ENCODE measurements at places on chromosomes 6 and 20.

GRCh38 chr6:106161893-106162292 is 75.8 kb downstream of the PRDM1 start:
- no peak for DNase-seq

GRCh38 chr6:23532227-23532626 is 593.8 kb upstream of the NRSN1 start:
- no peak for DNase-seq

DNA sequence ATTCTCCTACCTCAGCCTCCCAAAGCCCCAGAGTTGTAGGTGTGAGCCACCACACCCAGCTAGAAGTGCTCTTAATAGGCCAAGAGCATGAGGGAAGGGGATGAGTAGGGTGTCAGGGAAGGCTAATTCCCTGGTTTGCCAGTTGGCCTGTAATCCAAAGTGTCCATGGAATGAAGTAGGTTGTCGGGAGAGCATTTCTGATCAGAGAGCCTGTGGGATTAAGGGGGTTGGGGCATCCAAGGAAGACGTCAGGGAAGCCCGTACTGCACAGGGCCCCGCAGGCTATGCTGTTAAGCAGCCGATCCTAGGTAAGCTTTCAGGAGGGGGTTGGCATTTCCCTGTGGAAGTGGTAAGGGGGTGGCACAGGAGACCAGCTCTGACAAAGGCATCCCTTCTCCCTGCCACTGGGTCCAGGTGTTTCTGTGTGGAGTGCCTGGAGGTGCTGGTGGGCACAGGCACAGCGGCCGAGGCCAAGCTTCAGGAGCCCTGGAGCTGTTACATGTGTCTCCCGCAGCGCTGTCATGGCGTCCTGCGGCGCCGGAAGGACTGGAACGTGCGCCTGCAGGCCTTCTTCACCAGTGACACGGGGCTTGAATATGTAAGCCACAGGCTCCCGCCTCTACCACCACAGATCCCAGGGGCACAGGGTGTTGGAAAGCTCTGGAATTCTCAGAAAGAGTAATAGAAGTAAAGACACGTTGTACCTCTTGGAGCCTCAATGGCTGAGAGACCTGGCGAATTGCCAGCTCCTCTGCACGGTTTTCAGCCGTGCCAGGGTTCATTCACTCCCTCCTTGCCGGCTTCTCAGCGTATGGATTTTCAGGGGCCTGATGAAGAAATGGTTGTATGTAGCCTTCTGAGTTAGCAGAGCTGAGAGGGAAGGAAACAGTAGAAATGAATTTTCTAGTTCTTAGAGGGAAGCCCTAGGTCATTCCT is 21.4 kb upstream of the MAPRE1 start:
- DNase-seq: no peak

GRCh38 chr6:44388135-44388487 is 605 bp downstream of the CDC5L start:
- DNase-seq: no peak

- DNase-seq: no peak
These were observed 21.2 kb downstream of the POM121L2 start for GRCh38 chr6:27290850-27291208.

- DNase-seq: no peak
These were observed 9.9 kb downstream of the BCL2L1 start for GRCh38 chr20:31712564-31713311.

DNA sequence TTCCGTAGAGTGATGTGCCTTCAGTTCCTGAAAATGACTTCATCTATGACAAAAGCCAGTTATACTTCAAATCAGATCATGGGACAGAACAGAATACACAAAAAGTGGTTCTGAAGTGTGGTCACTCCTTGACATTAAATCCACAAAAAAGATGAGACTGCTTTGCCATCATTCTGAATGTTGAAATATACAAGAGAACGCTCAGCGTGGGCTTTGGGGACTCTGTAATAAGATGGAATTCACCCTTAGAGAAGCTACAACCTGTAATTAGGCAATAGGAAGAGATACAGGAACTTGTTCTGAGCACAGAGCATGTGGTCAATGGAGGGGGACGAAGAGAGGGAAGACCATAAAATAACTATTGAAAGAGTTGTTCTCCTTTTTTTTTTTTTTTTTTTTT is 184.3 kb downstream of the CARMIL1 start:
- DNase-seq: no peak

- DNase-seq: no peak
These were observed 112.0 kb upstream of the CARMIL1 start for GRCh38 chr6:25166955-25167748.

Measured in T-helper 9 cell (primary cell).